NCI-H1092 (cell line): ENCODE measurements at places on chromosomes 6 and 20.

- no peak for DNase-seq
Measured at GRCh38 chr6:118774581-118774980, 119.4 kb upstream of the ASF1A start.

- DNase-seq, result no peak
Measured at GRCh38 chr6:130730600-130730999, 96.6 kb upstream of the SMLR1 start.

- no peak for DNase-seq
Measured at GRCh38 chr20:23178806-23179205, 92.7 kb upstream of the CD93 start.

- no peak for DNase-seq
Measured at GRCh38 chr6:26202201-26202611, 115.0 kb downstream of the HFE start.

- DNase-seq, result no peak
Measured at GRCh38 chr6:90818163-90818562, 231.3 kb upstream of the MAP3K7 start.

DNA sequence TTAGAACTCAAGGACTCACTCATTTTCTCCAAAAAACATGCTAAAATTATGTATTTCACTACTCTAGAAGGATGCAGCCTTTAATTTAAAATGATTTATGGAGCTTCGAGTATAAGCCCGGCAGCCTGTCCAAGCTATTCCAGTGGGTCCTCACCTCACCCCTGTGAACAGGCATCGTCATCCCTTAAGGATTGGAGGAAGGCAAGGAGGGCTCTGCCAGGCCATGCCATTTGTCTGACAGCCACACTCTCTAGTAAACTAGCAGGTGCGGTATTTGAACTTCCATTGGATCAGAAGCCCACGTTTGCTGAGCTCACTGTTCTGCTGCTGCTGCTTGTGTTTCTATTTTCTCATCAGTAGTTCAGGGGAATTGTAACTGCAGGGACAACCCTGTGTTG is 39.8 kb upstream of the NAA20 start:
- no peak for DNase-seq

DNA sequence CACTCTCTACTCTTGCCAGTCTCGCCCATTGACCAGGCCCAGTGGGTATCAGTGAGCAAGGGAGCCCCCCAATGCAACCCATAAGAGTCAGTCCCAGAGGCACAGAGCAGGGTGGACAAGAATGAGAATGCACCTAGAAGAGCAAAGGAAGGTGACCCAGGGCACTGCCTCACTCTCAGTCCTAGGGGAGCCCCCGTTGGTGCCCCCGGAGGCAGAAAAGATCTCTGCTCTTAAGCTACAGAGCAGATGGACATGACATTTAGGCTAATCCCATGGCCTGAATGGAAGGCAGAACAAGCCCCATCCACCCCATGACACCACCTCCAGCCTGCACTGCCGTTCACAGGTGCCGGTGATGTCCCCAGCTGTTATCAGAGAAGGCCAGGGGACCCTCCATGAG is 50.7 kb upstream of the PLEKHG1 start:
- DNase-seq, result no peak

DNA sequence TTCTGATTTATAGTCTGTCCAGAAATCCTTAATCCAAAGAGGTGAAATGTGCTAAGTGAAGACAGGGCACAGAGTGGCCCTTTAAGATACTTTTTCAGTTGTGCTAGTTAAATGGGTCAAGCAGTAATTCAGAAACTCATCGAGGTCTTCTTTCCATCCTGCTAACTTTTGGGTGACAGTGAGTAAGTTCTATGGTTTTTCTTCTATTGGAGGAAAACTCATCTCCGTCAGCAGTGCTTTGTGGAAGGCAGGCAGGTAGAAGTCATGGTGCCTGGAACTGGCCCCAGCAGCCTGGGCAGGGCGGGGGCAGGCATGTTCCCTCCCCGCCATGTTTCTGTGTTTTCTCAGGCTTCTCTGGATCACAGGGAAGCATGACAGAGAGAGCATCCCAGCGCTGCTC is 66.5 kb upstream of the SCP2D1 start:
- DNase-seq, result no peak

- no peak for DNase-seq
Measured at GRCh38 chr6:78484198-78485064, 382.9 kb upstream of the IRAK1BP1 start.

GRCh38 chr6:1665214-1665613 is 55.5 kb downstream of the FOXC1 start:
- DNase-seq, result no peak

- DNase-seq, result peak; percentile 31
Measured at GRCh38 chr6:16332175-16332542, 93.8 kb downstream of the GMPR start.

GRCh38 chr20:52975029-52975732 is 3.0 kb downstream of the TSHZ2 start:
- DNase-seq, result no peak

DNA sequence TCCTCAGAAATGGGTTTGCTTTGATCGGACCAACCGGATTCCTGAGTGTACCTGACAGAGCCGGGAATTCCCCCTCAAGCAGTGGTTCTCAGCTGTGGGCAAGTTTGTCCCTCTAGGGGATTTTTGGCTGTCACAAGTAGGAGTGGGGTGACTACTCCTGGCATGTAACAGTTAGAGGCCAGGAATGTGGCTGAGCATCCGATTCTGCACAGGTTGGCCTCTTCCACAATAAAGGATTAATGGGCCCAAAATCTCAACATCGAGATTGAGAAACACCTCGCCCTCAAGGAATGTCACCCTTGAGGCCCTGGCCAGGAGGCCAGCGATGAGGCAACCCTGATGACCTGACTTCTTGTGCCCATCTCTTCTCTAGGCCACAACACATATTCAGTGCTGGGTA is 7.9 kb downstream of the AGPAT4 start:
- DNase-seq, result no peak

GRCh38 chr20:62639765-62640164 is 2.5 kb upstream of the SLCO4A1 start:
- no peak for DNase-seq

DNA sequence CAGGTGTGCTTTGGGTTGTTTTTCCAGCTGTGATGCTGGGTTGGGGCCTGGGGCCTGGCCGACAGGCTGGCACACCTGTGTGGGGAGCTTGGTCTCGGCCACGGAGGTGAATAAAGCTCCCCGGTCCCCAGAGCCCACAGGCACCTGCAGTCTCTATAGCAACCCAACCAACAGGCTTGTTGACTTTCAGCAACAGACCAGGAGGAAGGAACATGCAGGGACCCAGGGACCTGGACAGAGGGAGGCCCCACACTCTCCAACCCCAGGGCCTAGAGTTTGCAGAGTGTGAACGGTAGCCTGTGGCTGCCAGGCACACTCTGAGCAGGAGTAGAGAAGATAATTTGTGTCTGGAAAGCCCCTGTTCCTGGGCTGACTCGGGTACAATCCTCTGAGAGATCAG is 14.6 kb upstream of the SYNJ2 start:
- DNase-seq, result peak; percentile 26

GRCh38 chr6:48388044-48388443 is 277.0 kb upstream of the PTCHD4 start:
- no peak for DNase-seq

- DNase-seq, result no peak
Measured at GRCh38 chr6:131054392-131055250, 8.4 kb downstream of the EPB41L2 start.

DNA sequence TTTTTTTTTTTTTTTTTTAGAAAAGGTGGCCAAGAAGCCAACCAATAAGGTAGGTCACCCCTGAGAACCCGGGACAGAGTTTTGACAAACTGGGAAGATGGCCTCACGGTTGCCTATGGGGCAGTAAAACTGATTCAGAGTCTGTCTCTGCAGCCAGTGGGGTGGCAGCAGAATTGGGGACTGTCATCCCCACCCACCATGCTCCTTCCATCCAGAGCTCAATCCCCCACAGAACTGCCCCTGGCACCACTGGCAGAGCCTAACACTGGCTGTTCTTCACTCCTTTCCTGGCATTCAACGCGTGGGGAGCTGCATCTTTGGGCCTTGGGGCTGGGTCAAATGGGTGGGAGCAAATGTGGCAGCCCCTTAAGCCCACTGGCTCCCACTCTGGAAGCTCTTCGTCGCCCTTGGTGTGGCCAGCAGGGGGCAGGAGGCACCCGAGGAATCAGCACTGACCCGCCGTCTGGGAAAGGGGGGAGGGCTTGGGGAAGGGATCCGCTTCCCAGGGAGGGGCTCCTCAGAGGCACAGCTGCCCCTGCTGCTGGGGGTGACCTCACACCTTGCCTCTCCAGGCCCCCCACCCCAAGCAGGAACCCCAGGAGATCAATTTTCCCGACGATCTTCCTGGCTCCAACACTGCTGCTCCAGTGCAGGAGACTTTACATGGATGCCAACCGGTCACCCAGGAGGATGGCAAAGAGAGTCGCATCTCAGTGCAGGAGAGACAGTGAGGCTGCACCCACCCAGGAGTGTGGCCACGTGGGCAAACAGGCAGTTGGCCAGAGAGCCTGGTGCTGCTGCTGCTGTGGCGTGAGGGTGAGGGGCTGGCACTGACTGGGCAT is 10.4 kb downstream of the CD40 start:
- peak; percentile 28 for DNase-seq

DNA sequence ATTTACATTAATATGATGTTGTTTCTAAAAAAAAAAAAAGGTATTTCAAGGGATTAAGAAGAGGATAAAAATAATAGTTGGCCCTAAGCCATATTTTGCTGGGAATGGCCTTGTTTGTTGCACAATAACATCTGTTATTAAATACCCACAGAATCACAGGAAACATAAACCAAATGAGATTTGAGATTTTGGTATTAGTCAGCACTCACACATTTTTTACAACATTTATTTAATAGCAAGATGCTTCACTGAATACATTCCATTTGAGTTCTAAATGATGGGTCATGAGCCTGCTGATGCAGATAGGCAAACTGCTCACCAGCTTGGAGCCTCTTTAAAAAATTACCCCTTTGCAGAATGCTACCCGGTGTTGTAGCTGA is 92.9 kb upstream of the ENPP5 start:
- DNase-seq, result no peak

DNA sequence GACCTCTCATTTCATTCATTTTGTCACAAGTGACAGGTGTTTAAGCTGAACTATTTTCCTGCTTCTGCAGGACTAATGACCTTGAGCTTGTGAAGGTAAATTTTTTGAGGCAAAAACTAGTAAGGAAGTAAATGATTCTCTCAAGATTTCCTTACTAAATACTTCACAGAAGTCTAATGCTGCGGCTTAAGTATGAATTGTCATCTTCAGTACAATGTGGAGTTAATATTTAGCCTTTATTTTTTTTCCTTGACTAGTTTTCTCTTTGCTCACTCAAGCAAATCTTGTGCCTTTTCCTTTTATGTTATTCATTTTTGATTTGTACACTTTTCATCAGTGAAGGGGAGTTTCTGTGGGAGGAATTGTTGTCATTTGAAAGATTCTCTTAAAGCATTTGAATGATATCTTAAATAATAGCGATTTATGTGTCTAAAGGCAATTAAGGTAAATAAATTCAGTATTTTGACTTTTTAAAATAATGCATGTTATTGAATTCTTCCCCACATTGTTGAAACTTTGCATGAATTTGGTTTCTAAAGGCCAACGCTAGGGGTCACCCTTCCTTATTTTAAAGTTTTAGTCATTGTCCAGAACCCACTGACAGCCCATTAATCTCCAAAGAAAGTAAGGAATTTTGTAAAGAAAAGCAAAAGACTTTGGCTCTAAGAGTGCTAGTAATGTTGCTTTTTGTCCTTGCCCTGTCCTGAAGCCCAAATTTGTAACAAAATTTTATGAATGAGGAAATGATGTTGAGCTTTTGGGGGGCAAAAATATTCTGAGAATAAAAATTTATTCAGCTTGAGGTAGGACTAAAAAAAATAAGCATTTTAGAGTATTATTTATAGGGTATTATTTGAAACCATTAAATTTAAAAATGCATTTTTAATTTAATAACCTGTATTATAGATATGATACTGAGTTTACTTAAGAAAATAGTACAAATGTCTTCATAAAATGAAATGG is 157.4 kb upstream of the LAMA2 start:
- no peak for DNase-seq

DNA sequence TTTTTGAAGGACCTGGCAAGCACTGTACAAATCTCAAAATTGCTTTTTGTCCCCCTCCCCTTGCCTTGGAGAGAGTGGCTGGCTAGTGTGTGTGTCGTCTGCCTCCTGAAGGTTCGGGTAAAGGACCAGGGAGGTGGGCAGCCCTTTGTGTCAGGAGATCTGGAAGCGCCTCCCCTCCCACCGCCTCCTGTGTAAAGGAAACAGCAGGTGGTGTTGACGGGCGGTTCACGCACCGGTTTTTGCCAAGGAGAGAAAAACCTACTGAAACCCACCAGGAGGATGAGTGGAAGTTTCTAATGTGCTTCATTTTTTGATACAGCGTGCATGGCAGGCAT is 1.2 kb downstream of the ENTPD6 start:
- DNase-seq, result no peak

GRCh38 chr6:74928203-74928602 is 277.6 kb downstream of the COL12A1 start:
- DNase-seq, result no peak

- DNase-seq, result no peak
Measured at GRCh38 chr6:107956586-107957307, 1.3 kb downstream of the SEC63 start.

DNA sequence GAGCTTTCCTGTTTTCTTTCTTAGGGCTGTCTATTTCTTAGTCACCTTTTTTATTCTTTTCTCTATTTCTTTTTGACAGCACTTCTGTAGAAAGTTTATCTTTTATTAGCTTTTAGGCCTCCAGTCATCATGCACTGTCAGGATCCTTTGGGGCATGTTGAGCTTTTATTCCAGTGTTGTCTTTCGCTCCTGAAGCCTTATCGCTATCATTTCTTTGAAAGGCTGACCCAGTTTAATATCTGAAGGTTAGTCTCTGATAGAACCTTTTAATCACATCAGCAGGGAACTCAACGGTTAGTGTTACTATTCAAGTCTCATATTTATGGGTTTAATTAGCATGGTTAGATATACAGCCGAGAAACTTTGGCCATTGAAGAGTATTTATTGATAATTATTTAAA is 745.9 kb downstream of the TBC1D32 start:
- no peak for DNase-seq

- no peak for DNase-seq
Measured at GRCh38 chr20:23287354-23288190, 63.0 kb upstream of the NXT1 start.

- DNase-seq, result no peak
Measured at GRCh38 chr6:44062105-44062770, 65.0 kb downstream of the MRPL14 start.

DNA sequence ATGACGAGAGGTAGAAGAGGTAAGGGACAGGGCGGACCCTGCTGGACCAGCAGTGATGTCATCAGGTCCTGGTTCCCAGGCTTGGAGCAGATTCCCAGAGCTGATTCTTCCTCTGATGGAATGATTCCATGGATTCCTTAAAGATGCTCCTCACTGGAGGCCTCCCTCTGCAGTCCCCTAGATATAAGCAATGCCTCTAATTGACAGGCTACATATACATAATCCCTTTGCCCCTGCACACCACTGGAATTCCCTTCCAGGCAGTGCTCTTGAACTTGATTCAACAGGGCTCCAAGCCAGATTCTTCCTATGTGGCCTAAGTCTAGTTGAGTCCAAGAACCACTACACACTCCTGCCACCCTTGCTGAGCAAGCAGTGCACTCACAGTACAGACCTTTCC is 52.3 kb upstream of the L3MBTL3 start:
- DNase-seq, result no peak
